Mononuclear cell (primary cell): ENCODE measurements at places on chromosomes 1 and 21. TPM values are rescaled to one million over a fixed set of nuclear protein-coding genes. Genes with fewer than 3 reads are reported as not detected.

Gene PPP1R8
- total RNA-seq: 31.4 TPM

Gene FAM72D
- total RNA-seq: not detected

Gene SLAMF8
- total RNA-seq: 0.84 TPM

Gene NTMT2
- not detected for total RNA-seq

Gene RAD54L
- not detected for total RNA-seq

Gene ARHGEF10L
- 7.6 TPM for total RNA-seq

Gene CHODL
- total RNA-seq: not detected

Gene KCNJ6
- total RNA-seq: under 0.01 TPM

Gene KCNA2
- total RNA-seq: 0.52 TPM

Gene SPATA21
- 0.10 TPM for total RNA-seq

Gene AK5
- 16.3 TPM for total RNA-seq

Gene LCE3E
- not detected for total RNA-seq

Gene CRABP2
- total RNA-seq: 0.42 TPM

Gene CA14
- not detected for total RNA-seq
